ENCODE measurements at places on chromosomes 6 and 20. TPM values are rescaled to one million over a fixed set of nuclear protein-coding genes. Genes with fewer than 3 reads are reported as not detected.

The CCN6 gene
- not detected for total RNA-seq

The FAM162B gene
- 5.2 TPM for total RNA-seq

The MACROD2 gene
- under 0.01 TPM for total RNA-seq

The OR2J3 gene
- total RNA-seq, result not detected

The TAAR5 gene
- not detected for total RNA-seq

The PRICKLE4 gene
- total RNA-seq, result 5.2 TPM

The POLR1H gene
- total RNA-seq, result 32.7 TPM

The OTOR gene
- total RNA-seq, result not detected

The FERMT1 gene
- total RNA-seq, result under 0.01 TPM

The POU3F2 gene
- not detected for total RNA-seq

The PRDM13 gene
- not detected for total RNA-seq

The ADAM33 gene
- not detected for total RNA-seq

The GPX5 gene
- not detected for total RNA-seq

Data from lung microvascular endothelial cell (primary cell).